ENCODE measurements at places on chromosomes 1 and 21.

DNA sequence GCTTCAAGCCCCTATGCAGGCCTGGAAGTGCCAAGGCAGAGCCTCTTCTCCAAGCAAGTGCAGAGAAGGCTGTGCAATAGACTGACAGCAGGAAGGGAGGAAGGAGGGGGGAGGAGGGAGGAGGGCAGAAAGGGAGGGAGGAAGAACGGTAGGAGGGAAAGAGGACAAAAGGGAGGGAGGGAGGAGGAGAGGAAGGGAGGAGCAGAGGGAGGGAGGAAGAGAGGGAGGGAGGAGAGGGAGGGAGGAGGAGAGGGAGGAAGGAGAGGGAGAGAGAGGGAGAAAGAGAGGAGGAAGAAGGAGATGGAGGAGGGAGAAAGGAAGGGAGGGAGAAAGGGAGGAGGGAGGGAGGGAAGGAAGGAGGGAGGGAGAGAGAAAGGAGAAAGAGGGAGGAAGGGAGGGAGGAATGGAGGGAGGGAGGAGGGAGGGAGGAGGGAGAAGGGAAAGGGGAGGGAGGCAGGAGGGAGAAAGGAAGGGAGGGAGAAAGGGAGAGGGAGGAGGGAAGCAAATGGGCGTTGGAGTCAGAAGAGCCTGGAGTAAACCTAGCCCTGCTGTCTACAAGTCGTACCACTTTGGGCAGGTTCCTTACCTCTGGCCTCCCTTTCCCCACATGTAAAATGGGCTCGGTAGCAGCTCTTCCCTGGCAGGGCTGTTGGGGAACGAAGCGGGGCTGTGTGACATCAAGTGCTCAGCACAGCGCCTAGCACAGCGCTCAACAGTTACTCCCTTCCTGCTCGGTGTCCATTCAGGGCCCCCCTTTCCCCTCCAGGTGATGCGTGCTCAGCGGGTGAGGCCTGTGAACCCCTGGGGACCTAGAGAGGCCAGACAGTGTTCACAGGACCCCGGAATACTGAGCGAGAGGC lies 244.6 kb downstream of the NPHP4 start:
- no peak for DNase-seq

DNA sequence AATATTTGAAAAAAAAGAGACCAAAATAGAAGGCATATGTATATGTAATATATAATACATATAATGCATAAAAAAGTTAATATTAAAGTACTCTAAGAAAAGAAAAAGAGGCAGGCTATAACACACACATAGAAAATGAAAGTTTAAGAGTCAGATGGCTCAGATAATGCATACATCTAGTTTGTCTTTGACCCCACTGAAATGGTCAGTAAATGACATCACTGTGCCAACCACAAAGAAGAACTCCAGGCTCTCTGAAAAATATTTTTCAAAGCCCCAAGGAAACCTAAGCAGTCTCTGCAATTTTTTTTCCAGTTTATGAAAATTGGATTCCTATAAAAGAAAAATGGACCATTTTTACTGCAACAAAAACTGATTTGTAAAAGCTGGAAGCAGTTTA lies 55.4 kb upstream of the SCYL3 start:
- DNase-seq, result no peak

- no peak for DNase-seq
Observed at GRCh38 chr21:17139696-17140095, 373.1 kb upstream of the CXADR start.

DNA sequence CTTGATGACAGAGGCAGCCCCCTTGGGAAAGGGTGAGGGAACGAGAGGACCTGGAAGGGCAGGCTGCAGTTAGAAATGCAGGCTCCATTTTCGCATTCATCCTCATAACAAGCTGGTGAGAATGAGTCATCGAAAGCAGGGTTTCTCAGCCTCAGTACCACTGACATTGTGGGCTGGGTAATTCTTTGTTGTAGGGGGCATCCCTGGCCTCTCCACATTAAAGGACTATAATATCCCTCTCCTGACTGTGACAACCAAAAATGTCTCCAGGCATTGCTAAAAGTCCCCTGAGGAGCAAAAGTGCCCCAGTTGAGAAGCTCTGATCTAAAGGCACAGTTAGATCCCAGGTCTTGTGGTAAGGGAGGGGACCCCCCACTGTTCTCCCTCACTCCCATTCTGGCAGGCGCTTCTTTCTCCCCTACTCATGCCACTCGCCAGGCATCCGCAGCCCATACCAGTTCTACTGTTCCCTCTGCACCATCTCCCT lies 20.4 kb downstream of the KCNN3 start:
- DNase-seq, result no peak

- DNase-seq, result peak; percentile 31
Observed at GRCh38 chr21:43025636-43026180, 49.9 kb downstream of the CBS start.

DNA sequence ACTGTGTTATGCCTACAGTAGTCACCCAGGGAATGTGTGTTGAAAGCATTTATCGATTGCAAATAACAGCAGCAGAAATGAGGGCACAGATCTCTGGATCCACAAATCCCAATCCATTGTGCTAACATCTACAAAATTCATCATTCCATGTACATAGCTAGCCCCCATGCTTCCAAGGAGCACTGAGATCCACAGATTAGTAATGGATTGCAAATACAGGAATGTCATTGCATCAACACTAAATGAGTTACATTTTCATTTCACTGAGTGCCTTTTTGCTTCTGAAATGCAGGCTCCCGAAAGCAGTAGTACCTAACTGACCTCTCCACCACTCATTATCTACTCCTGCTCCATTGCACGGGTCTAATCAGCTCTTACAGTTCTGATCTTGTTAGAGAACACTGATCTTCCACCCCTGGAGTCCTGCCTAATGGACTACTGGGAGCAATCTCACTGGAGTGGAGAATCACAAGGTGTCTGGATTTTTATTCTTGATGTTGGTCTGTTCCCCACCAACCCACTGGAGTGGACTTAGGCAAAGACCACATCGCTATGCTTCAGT lies 30.5 kb downstream of the ASTN1 start:
- DNase-seq, result no peak

- DNase-seq, result no peak
Observed at GRCh38 chr1:18217398-18218043, 109.9 kb downstream of the IGSF21 start.

DNA sequence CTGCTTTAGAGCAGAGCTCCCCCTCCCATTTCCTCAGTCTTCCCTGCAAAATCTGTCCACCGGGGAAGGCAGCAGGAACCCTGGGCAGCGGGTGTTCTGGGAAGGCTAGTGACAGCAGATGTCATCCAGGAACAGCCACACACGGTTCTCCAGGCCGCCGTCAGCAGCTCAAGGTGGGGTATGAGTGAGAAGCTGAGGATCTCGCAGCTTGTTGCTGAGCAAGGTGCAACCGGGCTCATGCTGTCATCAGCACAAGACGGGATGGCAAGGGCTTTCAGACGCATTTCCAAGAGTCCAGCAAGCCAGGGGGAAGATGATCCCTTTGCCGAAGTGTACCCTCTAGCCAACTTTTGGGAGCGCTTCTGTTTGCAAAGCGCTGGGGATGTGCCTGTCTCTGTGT lies 23.0 kb upstream of the SPSB1 start:
- no peak for DNase-seq

DNA sequence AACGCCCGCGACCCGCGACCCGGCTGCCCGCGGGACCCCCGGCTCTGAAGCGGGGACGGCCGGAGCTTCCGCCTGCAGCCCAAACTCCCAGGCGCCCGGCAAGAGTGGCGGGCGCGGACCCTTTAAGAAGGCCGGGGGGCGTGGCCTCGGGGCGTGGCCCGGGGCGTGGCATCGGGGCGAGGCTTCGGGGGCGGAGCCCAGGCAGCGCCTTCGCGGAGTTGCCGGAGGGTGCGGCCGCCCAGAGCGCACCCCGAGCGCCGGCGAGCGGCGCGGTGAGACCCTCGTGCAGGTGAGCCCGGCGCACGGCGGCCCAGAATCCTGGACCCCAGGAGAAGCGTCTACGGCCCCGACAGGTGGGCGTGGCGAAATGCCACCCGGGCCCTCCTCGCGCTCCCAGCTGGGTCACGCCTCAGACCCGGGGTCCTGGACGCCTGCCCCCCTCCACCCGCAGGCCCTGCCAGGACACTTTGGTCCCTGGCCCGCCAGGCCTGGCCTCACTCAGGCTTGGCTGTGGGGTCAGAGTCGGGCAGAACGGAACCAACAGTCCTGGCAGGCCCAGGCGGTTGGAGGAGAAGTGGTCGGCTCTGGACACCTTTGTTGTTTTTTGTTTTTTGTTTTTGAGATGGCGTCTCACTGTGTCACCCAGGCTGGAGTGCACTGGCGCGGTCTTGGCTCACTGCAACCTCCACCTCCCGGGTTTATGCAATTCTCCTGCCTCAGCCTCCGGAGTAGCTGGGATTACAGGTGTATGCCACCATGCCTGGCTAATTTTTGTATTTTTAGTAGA lies 14.4 kb downstream of the RNF223 start:
- peak; percentile 87 for DNase-seq

DNA sequence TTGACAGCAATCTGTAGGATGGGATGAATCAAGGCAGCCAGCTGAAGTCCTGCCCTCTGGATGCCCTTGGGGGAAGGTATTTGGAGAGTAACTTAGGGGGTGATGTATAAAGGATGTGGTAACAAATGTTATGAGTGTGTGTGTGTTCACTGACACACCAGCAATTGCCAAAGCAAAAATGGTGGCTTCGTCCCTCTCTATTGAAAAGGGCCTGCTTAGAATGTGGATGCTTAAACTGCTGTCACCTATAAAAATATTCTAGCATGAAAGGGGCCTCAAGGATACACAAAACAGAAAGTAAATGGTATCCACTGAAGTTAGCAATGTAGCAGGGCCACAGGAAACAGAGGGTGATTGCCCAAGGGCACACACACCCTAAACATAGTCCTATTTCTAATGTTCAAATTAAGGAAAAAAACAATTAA lies 15.1 kb upstream of the AIM2 start:
- no peak for DNase-seq

DNA sequence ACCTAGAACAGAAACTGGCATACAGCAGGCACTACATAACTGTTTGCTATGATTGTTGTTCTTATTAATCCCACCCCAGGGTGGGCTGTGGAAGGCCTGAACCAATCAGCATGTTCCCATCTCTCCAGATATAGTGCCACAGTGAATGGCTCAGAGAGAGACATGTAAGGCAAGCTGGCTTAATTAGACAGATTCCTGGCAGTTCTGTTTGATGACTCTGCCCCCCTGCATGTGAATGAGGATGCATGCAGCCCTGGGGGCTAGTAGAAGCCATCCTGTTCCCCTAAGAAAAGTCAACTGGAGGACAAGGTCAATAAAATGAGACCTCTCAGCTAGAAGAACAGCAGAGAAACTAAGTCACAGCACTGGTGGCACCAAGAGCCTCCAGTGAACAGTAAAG lies 130.3 kb downstream of the GLIS1 start:
- DNase-seq, result no peak

- no peak for DNase-seq
Observed at GRCh38 chr1:118896416-118896815, 91.7 kb downstream of the TBX15 start.

DNA sequence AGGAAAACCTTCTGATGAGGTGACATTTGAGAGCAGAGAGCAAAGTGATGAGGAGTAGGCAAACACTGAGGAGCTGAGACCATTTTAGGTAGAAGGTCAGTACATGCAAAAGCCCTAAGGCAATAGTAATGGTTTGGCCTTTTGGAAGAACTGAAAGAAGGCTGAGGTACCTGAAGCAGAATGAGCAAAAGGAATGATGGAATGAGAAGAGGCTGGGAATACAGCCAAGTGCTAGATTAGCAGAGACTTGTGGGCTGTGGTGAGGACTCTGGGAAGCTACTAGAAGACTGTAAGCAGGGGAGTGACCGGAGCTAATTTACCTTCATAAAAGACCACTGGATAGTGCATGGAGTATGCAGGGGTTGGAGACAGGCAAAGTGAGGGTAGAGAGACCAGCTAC lies 77.9 kb downstream of the GFI1 start:
- no peak for DNase-seq

GRCh38 chr1:192678099-192678498 lies 42.2 kb downstream of the RGS13 start:
- DNase-seq, result no peak

- DNase-seq, result no peak
Observed at GRCh38 chr1:172627702-172628101, 31.2 kb upstream of the FASLG start.

DNA sequence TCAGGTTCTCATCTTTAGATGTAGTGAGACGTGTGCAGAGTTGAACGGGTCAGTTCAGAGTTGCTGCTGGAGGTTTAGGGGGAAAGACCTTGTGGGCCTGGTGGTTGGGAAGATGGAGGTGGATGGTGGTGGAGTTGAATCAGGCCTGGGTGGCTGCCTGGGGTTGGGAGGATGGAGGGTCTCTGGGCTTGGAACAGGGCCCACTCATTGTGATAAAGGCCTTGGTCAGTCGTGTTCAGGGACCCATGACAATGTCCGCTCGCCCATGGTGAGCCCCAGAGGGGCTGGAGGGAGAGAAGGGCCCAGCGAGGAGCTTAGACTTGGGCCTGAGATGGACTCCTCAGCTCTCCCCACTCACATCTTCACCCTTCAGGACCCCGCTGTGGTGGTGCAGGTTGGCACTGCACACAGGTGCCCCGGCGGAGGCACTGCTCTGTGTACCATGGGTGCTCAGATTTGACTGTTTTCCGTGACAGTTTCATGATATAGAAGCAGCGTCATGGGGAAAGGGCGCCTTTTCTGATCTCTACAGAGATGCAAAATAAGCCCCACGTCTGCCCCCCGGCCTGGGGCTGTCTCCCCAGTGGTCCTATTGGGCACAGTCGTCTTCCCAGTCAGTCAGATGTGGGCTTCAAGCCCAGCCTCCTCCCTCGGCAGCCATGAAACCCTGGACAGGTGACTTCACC lies 39.2 kb downstream of the DISP3 start:
- no peak for DNase-seq

DNA sequence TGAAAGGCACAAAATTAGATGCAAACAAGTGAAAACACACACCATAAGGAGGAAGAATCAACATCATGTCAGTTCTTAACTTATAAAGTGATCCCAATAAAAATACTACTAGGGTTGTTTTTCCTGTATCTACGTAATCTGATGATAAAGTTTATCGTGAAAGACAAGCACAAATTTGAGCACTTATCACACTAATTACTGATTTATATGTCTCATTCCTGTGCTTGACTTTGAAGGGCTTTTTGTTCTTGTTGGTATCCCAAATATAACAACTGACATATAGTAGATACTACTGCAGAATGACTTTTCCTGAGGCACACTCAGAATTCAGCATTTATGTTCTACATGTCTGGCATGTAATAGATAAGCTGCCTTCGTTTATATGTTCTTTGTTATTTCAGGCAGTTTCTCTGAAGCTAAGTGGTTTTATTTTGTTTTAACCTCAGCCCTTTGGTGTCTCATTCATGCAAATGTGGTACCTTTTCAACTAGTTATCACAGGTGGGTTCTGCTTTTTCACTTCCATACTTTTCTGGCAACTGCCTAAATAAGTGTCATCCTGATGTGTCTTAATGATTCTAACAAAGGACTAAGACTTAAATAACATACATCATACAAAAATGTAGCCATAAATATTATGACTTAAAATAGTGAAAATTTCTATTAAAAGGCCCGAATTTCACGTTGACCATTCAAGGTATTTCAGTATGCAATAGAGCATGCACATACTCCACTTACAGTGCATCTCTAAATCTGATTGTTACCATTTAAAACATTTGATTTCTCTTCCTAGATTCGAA lies 73.2 kb downstream of the LRRC8C start:
- no peak for DNase-seq
